ENCODE measurements at places on chromosomes 13 and 19. TPM values are rescaled to one million over a fixed set of nuclear protein-coding genes. Genes with fewer than 3 reads are reported as not detected.
A peak's percentile ranks its signal among the peaks of the same experiment; 100 is the strongest.

The ZNF534 gene
- not detected for total RNA-seq

The TEX26 gene
- total RNA-seq: not detected

The NXNL1 gene
- not detected for total RNA-seq

The RFPL4AL1 gene
- total RNA-seq: not detected

DNA sequence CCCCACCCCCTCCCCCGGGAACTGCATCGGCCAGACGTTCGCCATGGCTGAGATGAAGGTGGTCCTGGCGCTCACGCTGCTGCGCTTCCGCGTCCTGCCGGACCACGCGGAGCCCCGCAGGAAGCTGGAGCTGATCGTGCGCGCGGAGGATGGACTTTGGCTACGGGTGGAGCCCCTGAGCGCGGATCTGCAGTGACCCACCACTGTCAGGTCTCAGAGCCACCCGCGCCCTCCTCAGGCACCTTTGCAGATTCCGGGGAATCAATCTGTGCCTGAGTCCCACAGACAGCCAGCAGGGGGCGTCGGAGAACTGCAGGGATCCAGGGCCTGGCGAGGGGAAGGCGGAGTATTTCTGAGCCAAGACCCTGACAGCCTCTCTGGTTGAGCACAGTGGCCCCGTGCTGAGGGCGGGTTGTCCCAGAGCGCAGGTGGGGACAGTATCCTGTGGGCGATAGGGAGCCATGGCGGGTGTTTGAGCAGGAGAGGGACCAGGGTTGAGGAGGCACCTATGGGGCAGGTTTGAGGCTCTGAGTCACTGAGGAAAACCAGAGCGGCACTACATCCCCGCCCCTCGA is 30.4 kb upstream of the CYP4F8 start:
- peak; percentile 75 for DNase-seq

GRCh38 chr13:48783695-48784230 is 130.0 kb downstream of the CYSLTR2 start:
- no peak for DNase-seq

The IER2 gene
- 14.6 TPM for total RNA-seq

DNA sequence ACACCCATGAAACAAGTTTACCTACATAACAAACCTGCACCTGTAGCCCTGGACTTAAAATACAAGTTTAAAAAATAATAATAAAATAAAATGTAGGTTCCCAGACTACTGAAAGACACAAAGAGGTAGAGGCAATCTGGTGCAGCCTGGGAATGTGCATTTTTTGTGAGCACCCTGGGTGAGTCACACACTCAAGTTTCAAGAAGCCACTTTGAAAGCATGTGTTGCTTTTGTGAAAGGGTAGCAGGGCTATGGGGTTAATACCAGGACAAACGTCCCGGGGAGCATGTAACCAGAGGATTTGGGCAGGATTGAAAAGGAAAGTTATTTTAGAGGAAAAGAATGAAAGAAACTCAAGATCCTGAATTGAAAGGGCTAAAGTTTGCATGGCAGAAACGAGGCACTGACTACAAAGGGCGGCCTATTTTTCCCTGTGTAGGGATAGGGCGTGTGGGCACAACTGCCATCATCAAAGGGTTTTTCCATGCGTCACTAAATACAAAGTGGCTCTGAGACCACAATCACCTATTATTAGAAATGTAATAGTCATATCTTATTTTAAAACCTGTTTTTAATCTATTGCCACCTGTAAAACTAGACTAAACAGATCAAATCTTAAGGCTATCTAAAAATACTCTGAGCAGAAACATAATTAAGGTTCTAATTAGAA is 314.9 kb downstream of the COG6 start:
- no peak for DNase-seq

DNA sequence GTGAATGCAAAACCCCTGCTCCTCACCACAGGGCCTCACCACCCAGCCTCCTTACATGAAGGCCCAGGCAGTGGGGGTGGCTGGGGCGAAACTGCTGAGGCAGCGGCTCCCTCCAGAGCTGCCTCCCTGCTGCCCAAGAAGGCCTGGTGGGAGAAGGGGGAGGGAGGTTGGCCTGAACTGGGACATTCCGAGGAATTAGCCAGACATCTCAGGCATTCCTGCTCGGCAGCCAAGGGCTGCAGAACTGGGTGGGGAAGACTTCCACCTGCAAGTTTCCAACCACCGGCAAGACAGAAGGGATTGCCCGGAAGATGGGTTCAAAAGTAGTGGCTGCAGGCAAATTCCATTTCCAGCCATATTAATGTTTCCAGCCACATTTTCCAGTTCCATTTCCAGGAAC is 2.3 kb upstream of the PSPN start:
- no peak for DNase-seq

The UPF3A gene
- 6.8 TPM for total RNA-seq

GRCh38 chr19:58227964-58228584 is 640 bp upstream of the ZNF544 start:
- DNase-seq: no peak

GRCh38 chr19:35775046-35775297 is 392 bp upstream of the ARHGAP33 start:
- no peak for DNase-seq

The SPRED3 gene
- 1.4 TPM for total RNA-seq

The POLD1 gene
- total RNA-seq: 45.8 TPM

The APOC1 gene
- not detected for total RNA-seq

- DNase-seq: no peak
Observed at GRCh38 chr13:86870444-86870843, 800.7 kb upstream of the SLITRK5 start.

The ACP7 gene
- not detected for total RNA-seq

- DNase-seq: no peak
Observed at GRCh38 chr13:98986226-98986846, 8.5 kb upstream of the DOCK9 start.

DNA sequence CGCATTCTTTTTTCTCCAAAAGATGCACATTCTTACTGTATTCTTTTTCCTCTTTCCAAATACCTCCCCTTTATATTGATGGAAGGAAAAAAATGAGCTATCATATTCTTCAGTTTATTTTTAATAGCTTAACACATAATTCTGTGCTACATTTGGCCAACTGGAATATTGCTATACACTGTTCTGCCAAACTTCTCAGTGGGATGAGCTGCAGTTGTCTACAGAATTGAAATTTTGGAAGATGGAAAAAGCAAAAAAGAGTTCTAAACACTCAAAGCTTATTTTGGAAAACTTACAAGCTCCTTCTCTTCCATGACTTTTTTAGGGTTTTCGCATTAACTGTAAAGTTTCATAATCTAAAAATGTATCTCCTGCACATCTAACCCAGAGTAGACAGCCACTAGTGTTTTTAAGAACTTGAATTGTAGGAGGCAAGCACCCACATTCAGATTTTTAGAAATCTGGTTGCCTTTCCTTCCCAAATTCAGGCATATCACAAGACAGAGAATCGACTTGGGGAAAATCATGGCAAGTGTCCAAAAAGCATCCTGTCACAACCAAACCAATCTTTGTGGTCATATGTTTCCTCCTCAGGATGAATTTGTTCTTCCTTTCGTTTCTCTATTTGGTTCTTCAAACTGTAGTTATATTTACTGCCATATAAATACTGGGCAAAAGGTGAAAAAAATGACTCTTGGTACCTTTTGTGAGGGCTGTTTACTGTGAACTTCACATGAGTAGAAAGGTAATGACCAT is 111.4 kb upstream of the FRY start:
- peak; percentile 11 for DNase-seq

The HSD11B1L gene
- 4.9 TPM for total RNA-seq

DNA sequence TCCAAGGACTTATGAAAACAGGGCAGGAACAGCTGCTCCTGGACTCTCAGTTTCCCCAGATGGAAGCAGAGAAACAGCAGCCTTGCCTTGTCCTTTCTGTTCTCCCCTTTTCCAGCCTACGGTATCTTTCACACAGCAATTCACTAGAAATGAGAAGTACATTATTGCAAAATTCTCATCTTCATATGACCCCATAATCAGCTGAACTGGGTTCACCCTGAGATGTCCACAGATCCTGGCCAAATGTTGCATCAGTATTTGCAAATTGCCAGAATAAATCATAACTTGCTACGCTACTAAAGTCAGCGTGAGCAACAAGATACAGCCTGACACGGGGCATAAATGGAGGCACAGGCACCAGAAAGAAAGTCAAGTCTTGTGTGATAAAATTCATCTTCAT is 16.1 kb downstream of the VSTM1 start:
- no peak for DNase-seq

GRCh38 chr13:95924389-95924994 is 128.7 kb downstream of the UGGT2 start:
- DNase-seq: peak; percentile 35

DNA sequence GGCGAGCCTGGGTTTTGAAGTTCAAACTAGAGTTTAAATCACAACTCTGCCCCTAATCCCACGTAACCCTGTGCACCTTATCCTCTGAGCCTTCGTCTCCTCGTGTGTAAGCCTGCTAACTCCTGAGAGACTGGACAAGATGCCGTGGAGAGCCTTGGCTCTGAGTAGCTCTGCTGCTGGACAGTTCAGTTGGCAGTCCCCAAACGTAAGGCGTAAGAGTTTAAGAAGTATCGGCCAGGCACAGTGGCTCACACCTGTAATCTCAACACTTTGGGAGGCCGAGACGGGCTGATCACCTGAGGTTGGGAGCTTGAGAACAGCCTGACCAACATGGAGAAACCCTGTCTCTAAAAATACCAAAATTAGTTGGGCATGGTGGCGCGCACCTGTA is 4.7 kb upstream of the CD79A start:
- no peak for DNase-seq

DNA sequence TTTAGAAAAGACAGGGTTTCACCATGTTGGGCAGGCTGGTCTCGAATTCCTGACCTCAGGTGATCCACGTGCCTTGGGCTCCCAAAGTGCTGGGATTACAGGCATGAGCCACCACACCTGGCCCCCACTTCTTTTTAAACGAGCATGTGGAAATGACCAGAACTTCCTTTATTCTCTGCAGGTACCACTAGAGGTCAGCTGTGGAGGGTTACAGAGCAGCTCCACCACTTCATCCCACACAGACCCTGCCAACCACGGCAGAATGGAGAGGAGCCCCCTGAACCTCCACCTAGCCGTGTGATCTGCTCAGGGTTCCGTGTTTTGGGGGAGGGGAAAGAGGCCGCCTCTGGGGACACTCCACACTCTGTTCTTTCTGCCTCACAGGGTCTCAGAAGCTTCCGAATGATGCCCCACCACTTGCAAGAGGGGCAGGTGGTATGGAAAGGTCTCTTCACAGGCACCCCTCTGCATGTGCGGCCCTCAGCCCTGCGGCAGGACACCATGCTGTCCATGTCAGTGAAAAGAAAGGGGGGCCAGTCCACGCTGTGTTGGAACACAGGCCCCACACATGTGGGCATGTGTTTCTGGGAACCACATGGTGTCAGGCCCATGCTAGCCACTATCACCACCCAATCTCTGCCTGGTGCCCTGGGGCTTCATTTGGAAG is 465.0 kb downstream of the TSHZ3 start:
- DNase-seq: no peak

DNA sequence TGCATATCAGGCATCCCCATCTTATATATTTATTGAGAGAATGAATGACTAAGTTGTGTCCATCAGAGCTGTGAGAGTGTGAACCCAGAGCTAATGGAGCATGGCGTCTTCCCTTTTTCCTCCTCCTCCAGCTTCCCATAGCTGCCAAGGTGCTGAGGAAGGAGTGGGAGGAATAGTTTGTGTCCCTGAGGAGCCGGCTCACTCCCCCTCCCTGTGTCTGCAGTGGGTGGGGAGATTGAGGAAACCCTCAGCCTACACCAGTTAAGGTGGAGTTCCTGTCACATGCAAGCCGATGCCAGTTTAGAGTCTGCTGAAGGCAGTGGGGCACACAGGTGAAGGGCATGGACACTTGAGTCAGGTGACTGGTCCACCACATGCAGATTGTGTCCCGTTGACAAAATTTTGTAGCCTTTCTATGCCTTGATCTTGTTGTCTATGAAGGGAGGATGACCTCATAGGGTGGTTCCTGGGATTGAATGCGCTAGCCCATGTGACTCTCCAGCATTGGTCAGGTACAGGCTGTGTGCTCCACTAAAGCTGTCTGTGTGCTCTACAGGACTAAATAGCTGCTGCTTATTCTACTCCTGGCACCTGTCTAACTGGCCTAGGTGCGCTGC is 47.6 kb upstream of the GPI start:
- DNase-seq: no peak

GRCh38 chr19:2046046-2046907 is 4.8 kb downstream of the MKNK2 start:
- DNase-seq: no peak

DNA sequence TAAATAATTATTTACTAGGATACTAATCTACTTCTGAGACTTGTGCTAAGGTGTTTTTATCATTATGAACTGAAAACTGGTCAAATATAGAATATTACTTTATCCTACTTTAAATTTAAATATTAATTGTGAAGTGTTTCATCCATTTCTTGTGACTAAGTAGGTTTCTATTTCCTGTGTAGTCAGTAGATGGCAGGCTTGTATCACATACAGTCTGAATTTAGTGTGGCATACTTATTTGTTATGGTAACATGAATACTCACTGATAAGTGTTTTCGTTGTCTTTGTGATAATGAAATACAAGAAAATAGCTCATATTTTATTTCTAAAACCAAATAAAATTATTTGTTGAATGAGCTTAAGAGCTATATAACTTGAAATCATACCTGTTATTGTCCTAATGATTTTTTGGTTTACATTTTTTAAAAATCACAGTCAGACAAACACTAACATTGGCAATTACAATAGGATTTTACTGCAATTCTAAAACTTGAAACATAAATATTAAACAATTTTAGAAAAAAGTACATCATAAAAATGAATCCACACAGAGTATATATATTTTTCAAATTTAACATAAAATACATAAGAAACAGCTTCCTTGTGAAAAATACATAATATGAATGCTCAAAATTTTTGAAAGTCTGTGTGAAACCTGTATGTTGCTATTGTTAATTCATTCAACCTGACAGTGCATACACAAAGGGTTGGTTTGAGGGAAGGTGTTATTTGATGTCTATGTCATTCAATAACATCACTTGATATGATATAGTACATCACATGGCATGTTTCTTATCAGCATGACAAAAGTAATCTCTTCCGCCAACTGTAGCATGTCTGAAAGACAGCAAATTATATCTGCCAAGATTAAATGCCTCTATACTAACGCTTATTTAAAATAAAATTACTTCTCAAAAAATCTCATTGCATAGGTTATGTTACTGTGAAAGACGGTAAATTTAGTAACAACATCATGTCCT is 904.8 kb upstream of the PCDH20 start:
- peak; percentile 53 for DNase-seq

The ERICH4 gene
- not detected for total RNA-seq

- DNase-seq: no peak
Observed at GRCh38 chr13:98291658-98292057, 114.6 kb upstream of the RNF113B start.

DNA sequence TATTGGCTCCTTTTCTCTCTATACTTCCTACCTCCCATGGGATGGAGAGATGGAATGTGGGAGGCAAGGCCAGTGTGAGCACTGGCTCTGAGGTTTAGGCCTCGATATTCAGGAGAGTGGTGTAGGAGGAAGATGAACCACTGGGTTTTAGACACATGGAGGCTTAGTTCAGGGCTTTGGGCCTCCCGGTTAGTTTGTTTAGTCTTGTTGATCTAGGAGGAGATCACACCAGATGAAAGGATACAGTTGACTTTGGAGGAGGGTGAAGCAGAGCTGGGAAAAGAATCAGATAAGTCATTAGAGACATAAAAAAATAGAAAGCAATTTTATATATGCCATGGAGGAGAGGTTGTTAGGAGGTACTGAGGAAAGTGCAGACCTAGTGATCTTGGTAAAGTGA is 30.9 kb downstream of the RNASEH2B start:
- DNase-seq: no peak

GRCh38 chr13:41054212-41054877 is 7.0 kb upstream of the WBP4 start:
- peak; percentile 56 for DNase-seq

The NLRP5 gene
- 1.3 TPM for total RNA-seq

The DYRK1B gene
- 4.3 TPM for total RNA-seq

- DNase-seq: no peak
Observed at GRCh38 chr13:41848435-41849255, 112.3 kb downstream of the VWA8 start.
